ENCODE measurements at places on chromosomes 12 and 14. TPM values are rescaled to one million over a fixed set of nuclear protein-coding genes. Genes with fewer than 3 reads are reported as not detected.

GRCh38 chr12:4039931-4040330 is 166.7 kb upstream of the PARP11 start:
- no peak for DNase-seq

DNA sequence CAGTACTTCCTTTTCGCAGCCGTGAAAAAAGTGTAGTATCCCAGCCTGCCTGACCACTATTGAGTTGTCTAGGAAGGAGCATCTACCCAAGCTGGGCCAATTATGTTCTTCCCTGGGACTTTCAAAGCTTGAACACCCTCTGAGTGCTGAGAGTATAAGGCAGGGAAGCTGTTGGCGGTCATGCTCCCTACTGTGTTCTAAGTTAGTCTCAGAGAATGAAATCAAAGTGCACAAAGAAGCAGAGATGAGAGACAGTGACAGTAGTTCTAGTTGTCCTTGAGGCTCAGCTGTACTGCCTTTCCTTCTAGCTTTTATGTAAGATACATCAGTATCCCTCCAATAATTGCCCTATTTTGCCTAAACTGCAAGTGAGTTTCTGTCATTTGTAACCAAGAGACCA is 427.1 kb upstream of the SEL1L start:
- no peak for DNase-seq

- DNase-seq, result no peak
These were observed 25.2 kb upstream of the PPFIBP1 start for GRCh38 chr12:27498761-27499160.

GRCh38 chr12:90013409-90013808 is 304.8 kb upstream of the ATP2B1 start:
- no peak for DNase-seq

- DNase-seq, result peak; percentile 5
These were observed 178.5 kb downstream of the KIF26A start for GRCh38 chr14:104316723-104317491.

GRCh38 chr12:98421316-98421715 is 94.1 kb upstream of the TMPO start:
- no peak for DNase-seq

DNA sequence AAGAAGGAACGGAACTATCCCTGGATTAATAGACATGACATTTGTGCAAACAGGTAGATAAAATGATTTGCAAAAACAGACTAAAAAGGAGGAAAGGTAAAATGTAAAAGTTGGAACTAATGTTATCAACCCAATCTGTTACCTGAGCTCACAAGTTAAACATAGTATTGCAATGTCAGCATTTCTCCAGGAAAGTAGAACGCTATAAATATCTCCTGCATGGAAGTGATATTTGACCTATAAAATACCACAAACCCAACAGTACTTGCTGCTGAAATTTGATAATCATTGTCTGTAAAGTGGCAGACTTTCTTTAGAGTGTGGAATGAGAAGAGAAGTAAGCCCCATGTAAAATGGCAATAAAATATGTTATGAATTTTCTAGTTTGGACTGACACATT is 1435.7 kb downstream of the LRFN5 start:
- no peak for DNase-seq

GRCh38 chr14:43706900-43707299 is 800.2 kb downstream of the FSCB start:
- DNase-seq, result no peak

GRCh38 chr14:34030864-34031263 is 80.0 kb upstream of the EGLN3 start:
- no peak for DNase-seq

DNA sequence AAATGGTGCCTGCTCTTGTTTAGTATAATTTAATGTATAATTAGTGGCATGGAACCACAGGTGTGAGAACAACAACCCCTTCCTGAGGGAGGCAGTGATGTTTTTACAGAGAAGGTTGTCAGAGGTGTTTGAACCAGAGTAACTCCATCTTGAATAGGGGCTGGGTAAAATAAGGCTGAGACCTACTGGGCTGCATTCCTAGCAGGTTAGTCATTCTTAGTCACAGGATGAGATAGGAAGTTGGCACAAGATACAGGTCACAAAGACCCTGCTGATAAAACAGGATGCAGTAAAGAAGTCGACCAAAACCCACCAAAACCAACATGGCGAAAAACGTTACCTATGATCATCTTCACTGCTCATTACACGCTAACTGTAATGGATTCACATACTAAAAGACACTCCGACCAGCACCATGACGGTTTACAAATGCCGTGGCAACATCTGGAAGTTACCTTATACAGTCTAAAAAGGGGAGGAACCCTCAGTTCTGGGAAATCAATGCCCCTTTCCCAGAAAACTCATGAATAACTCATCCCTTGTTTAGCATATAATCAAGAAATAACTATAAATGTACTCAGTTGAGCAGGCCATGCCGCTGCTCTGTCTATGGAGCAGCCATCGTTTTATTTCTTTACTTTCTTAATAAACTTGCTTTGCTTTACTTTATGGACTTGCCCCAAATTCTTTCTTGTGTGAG is 47.8 kb upstream of the LTA4H start:
- no peak for DNase-seq

DNA sequence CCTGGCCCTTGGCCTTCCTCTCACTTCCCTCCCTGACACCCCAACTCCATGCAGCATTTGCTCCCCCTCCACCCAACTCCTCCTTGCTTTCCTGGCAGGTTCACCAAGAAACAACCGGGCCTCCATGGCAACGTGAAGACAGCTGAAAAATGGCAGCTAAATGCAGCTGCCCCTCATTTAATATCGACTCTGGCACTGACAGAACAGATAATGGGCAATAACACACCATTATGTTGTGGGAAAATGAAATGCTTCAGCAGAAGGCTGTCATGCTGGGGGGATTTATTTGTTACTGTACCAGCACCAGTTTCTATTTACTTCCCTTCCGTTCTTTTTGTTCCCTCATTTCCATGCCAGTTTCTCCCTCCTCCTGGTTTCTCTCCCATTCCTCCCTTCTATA is 440.8 kb downstream of the NRXN3 start:
- DNase-seq, result no peak

GRCh38 chr12:3137268-3137781 is 60.1 kb downstream of the TSPAN9 start:
- peak; percentile 51 for DNase-seq

GRCh38 chr12:77019920-77020319 is 45.4 kb downstream of the E2F7 start:
- DNase-seq, result no peak

DNA sequence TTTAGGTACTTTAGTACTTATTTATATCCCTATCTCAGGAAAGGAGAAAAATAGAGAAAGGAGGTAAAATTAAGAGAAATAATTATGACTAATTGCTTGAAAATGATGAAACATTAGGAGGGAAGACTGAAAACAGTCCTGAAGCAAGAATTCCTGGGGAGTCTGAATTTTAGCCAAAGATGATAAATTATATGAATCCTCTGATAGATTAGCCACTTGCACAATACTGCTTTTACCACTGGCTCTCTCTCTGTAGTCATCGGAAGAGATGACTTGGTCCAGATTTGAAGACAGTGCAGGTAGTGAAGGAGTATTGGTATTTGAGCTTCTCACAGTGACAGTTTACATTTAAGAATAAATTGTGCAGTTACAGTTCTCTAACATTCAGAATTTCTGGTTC is 83.8 kb upstream of the CLEC14A start:
- DNase-seq, result no peak

DNA sequence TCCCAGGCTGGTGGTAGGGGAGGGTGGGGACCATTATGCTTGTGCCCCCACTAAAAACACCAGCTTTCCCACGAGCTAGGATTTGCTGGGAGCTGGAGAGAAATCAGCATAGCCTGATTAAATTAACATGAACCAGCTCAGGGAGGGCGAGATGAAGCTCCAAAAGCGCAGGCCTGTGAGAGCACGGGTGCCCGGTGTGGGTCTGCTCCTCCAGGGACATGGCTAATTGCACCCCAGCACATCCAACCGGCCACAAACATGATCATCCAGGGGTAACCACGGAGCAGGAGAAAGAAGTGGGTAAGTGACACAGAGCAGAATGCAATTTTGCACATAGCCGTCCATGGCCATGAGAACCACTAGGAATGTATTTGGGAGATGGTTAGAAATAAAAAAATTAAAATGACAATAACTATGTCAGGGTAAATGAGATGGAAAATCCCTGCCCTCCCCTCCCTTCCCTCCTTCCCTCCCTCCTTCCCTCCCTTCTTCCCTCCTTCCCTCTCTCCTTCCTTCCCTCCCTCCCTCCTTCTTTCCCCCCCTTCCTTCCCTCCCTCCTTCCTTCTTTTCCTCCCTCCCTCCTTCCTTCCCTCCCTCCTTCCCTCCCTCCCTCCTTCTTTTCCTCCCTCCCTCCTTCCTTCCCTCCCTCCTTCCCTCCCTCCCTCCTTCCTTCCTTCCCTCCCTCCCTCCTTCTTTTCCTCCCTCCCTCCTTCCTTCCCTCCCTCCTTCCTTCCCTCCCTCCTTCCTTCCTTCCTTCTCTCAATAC is 26.9 kb downstream of the CLMN start:
- DNase-seq, result no peak

GRCh38 chr12:107581619-107582015 is 104.0 kb upstream of the PWP1 start:
- DNase-seq, result no peak

GRCh38 chr12:47721431-47721973 is 3.8 kb downstream of the ENDOU start:
- no peak for DNase-seq

DNA sequence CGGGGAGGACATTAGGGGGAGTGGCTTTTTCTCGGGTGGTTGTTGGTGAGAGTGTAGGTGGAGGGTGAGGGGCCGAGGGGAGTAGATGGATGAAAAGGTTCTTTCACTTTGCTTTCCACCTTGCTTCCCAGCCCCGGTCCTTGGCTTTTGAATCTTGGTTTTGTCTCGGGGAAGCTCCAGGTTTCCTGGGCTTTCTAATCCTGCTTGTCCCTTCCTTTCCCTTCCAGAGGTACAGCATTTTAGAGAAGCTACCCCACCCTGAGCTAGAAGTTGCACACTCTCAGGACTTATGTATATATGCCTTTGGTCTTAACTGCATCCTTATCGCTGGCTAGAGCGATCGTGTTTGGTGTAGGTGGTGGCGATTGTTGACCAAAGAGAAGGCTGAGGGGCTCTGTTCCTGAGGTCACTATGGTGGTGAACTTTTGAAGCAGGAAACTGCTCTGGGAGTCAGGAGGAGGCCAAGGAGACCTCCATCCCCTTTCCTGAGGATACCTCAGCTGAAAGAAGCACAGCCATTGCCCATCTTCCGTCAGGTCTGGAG is 862 bp downstream of the PIP4K2C start:
- no peak for DNase-seq

GRCh38 chr14:52333823-52334657 is 19.9 kb downstream of the PTGER2 start:
- DNase-seq, result no peak

The KRT6C gene
- not detected for total RNA-seq

The NANOG gene
- 330 TPM for total RNA-seq

The RHEBL1 gene
- total RNA-seq, result 6.9 TPM

The CNIH1 gene
- total RNA-seq, result 90.8 TPM

The EMP1 gene
- total RNA-seq, result 0.66 TPM

The GTF2A1 gene
- total RNA-seq, result 49.0 TPM
